Thymus (tissue), 14 donors: ENCODE measurements at places on chromosomes 2 and 18.

GRCh38 chr18:65769652-65770051, 18.8 kb downstream of the CDH7 start:
- no peak for DNase-seq

GRCh38 chr2:173991856-173992588, 26.8 kb upstream of the SP3 start:
- no peak for DNase-seq

- DNase-seq, result no peak
Measured at GRCh38 chr2:196217116-196217515, 45.7 kb upstream of the STK17B start.

- DNase-seq, result peak; percentile 44
Measured at GRCh38 chr18:63979409-63979920, 9.6 kb downstream of the SERPINB8 start.

- no peak for DNase-seq
Measured at GRCh38 chr2:204655101-204655500, 109.8 kb downstream of the PARD3B start.

DNA sequence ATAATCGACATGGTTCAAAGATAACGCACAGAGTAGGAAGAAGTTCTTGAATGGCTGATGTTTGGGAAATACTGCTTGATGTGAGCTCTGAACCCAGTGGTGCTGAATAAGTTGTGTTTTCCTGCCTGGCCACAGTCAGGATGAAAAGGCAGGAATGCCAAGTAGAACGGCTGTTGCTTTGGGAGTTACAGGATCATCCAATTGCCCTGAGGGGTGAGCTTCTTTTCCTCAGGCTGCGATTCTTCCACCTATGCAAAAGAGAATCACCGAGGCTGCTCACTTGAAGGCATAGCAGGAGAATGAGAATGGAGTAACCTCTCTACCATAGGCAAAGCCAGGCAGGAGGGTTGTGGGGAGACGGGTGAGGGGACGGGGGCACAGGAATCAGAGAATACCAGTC, 14.4 kb upstream of the IGFBP2 start:
- no peak for DNase-seq

DNA sequence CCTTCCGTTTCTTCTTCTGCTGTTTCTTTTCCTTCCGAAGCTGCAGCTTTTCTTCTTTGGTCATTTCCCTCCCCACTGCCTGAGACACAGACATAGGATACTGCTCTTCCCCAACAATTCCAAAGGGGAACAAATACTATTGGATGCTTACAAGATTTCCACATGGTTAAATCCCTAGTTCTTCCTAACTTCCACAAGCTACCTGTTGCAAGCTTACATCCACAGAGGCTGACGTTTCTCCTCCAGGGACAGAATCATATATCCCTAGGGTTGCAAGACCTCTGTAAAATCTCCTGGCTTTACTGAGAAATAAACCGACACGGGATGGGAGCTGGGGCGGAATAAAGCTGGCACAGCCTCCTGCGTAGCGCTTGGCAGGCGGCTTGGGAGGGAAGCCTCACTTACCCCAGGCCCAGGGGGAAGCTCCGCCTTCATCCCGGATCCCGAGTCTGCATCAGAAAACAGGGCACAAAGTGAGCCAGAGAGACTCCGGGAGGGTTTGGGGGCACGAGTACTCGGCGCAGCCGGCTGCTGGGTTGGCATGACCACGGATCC, 590 bp downstream of the EIF2B4 start:
- DNase-seq, result no peak

DNA sequence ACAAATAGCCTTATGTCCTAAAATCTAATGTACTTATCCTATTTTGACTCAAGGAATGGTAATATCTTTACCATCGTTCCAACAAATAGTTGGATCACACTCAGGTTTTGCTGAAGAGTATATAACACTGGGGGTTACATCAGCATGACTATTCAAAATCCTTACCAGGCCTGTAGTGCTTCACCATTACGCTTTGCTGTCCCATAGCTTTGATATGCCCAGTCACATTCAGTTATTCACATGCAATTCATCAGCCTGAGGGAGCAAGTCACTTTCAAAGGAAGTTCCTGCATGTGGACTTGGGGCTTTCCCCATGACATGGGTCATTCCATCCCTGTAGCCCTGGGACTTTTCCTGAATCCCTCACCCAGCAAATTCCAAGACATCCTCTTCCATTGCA, 39.6 kb downstream of the FTCDNL1 start:
- no peak for DNase-seq

- DNase-seq, result no peak
Measured at GRCh38 chr2:11577101-11577883, 43.4 kb downstream of the GREB1 start.

- no peak for DNase-seq
Measured at GRCh38 chr18:32958746-32959145, 185.9 kb upstream of the KLHL14 start.

- no peak for DNase-seq
Measured at GRCh38 chr18:13406736-13407135, 188.2 kb downstream of the LDLRAD4 start.

GRCh38 chr2:8252997-8253694, 428.7 kb upstream of the ID2 start:
- no peak for DNase-seq

- DNase-seq, result no peak
Measured at GRCh38 chr2:42316910-42317309, 44.1 kb downstream of the COX7A2L start.

GRCh38 chr2:232485757-232486557, 1.7 kb downstream of the ECEL1 start:
- no peak for DNase-seq

DNA sequence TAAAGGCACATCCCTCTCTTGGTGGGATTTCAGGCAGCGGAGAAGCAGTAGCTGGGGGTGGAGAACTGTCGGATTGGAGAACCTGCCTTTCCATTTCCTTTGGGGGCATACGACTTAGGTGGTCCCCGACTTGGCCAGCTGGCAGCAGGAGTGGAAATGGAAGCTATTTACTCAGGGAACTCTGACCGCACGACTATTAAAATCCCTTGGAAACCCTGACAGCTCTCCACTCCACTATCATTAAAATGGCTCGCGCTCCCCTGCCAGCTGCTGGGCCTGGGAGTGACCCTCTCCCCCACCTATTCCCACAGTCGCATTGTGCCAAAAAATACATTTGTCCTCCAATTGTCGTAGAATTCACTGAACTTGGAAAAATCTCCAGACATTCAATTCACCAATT, 77.7 kb upstream of the APCDD1 start:
- no peak for DNase-seq

DNA sequence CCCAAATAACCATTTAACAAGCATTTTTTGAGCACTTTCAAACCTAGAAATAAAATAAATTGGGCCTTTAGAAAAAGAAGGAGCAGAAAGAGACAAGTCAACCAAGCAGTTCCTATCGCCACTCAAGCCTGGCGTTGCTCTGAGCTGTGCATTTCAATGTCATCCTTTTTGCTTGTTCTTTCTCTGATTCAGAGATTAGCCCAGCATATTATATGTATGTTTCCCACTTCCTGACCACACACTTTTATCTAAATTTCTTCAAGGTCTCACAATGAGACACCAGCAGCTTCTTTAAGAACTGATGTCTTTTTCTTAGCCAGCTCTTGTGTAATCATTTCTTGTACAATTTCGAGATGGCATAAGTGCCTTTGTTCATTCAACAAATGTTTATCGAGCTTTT, 344.5 kb upstream of the ID2 start:
- DNase-seq, result peak; percentile 81

GRCh38 chr2:144354953-144355352, 165.0 kb downstream of the ZEB2 start:
- no peak for DNase-seq

DNA sequence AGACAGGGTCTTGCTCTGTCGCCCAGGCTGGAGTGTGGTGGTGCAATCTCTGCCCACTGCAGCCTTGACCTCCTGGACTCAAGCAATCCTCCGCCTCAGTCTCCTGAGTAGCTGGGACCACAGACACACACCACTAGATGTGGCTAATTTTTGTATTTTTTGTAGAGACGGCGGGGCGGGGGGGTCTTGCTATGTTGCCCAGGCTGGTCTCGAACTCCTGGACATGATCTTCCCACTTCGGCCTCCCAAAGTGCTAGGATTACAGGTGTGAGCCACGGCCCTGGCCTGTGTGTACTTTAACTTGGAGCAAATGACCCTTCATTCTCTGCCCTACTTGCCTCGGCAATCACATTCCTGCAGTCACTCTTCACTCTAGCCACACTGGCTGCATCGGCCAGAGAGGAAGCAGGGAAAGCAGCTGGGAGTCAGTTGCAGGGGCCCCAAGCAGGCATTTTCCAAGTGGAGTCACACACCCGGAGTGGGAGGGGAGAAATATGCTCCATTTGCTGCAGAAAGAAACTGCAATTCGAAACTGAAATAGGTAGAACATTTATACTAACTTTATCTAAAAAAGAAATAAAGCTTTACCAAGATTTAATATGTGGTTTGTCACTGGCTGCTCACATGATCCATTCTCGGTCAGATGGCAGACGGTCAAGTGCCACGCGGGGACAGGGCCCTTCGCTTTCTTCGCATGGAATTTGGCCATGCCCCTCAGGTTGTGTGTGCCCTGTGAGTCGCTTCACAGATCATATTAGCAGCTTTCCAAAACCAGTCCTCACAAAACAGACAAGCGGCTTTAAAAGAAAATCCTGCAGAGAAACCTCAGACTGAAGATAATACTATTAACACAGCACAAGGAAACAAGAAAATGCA, 37.1 kb downstream of the FAM161A start:
- no peak for DNase-seq

GRCh38 chr18:9878095-9878494, 7.7 kb upstream of the TXNDC2 start:
- no peak for DNase-seq

DNA sequence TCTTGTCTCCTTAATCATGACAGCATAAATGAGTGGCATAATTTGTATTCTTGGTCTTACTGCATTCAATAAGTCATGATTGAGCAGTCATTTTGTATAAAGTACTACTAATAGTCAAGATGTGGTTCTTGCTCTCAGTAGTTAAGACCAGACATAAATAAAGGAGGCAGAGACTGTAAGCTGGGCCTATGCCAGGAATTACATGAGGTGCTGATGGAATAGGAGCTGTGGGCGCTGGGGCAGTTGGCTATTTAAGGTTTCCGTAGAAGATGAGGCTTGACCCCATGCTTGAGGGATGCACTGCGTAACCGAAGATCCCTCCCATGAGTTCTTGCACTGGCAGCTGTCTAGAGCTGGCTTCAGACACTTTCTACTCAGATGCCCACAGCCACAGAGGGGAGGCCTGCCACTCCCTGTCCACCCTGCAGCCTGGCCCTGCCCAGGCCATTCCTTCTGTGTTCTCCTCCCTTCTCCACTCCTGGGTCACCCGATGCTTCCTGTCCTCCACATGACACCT, 150.9 kb upstream of the REV1 start:
- DNase-seq, result no peak
